ENCODE measurements at places on chromosomes 12 and 14.

DNA sequence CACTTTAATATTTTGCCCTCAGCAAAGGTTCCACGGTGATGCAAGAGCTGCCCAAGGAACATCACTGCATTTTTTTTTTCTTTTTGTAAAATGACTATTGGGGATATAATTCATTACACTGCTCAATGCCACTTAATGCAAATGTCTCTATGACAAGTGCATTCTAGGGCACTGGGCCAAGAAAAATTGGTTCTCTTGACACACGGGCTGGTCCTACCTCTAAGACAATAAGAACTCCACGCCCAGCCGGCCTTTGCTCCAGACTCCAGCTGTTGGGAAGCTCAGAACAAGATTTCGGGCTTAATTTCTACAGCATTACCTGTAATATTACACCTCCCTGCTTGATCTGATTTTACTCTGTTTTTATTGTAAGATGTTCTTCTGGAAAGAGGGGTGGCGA is 48.8 kb upstream of the VRK1 start:
- no peak for DNase-seq

DNA sequence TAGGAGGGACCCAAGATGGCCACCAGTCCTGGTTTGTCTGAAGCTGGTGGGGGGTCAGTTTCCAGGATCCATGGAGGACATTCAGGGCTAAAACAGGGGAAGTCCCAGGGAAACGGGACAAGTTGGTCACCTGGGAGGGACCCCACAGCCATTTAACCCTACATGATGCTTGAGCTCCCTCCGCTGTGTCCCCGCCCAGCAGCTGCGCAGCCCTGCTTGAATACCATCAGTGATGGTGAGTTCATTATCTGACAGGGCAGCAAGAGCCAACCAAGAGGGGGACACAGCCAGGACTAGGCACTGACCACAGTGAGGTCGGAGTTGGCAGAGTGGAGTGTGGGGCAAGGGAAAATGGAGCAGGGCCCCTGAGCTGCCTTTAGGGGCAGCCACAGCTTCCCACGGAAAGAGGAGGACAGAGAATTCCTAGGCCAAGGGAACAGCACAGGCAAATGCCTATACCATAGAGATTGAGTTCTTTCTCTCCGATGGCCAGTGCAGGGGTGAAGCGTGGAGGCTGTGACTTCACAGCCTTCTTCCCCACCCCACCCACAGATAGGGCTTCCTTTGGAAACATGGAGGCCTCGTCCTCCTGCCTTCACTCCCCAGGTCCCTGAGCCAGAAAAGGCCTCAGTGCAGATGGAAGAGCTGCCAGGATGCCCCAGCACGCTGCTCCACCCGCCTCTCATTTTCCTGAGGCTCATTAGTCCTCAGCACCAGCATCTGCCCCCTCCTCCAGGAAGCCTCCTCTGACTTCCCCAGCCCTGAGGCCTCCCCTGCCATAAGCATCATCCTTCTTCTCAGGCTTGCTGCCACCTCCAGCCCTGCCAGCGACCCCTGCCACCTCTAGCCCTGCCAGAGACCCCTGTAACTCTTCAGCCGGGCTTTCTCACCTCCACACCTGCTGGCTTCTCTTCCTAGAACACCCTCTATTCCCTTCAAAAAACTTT is 51.4 kb downstream of the CYP46A1 start:
- DNase-seq, result no peak

DNA sequence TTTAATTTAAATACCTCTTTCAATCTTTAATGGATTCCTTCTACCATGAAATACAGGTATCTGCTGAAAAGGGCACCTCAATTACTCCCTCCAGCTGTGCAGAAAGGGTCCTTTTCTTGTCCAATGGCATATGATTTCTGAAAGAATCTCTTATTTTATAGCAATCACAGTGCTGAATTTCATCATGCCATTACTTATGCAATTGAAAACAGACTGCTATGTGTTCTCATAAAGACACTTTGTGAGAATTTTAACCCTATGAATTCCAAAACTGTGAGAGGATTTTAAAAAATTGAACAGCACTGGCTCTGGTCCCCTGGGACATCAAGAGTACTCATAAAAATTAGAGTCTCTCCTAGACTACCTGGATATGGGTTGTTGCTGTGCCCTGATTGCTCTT is 45.9 kb upstream of the CNOT2 start:
- DNase-seq, result no peak

DNA sequence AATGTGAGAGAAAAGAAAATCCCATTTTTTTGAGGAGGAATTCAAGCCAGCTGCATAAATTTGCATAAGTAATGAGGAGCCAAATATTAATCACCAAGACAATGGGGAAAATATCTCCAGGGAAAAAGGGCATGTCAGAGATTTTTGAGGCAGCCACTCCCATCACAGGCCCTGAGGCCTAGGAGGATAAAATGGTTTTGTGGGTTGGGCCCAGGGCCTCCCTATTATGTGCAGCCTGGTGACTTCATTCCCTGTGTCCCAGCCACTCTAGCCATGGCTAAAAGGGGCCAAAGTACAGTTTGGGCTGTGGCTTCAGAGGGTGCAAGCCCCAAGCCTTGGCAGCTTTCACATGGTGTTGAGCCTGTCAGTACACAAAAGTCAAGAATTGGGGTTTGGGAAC is 1051.0 kb upstream of the FOXG1 start:
- DNase-seq, result no peak

DNA sequence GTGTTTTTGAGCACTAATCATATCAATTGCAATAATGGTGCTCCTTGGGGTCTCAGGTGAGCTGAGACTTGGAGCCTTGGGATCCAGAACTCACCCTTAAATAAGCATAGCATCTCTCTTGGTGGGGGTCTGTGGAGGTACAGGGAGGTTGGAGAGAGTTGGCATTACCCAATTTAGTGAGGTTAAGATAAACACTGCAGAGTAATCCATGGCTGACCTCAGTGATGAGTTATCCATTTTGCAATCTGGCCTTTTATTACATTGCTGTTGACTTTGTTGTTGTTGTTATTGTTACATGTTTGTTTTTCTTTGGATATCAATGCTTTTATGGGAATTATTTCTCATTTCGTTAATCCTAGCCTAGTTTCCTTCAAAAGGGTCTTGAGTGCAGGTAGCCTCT is 373.3 kb downstream of the NRXN3 start:
- no peak for DNase-seq

Measured in stimulated activated CD4-positive, alpha-beta T cell treated with anti-CD3 and anti-CD28 coated beads, Interleukin-15, amount 100 ng/mL, for 1 hour (primary cell).